ENCODE measurements at places on chromosomes 3 and 15.
A peak's percentile ranks its signal among the peaks of the same experiment; 100 is the strongest.

GRCh38 chr3:33681667-33682066 is 36.4 kb downstream of the CLASP2 start:
- DNase-seq = no peak

DNA sequence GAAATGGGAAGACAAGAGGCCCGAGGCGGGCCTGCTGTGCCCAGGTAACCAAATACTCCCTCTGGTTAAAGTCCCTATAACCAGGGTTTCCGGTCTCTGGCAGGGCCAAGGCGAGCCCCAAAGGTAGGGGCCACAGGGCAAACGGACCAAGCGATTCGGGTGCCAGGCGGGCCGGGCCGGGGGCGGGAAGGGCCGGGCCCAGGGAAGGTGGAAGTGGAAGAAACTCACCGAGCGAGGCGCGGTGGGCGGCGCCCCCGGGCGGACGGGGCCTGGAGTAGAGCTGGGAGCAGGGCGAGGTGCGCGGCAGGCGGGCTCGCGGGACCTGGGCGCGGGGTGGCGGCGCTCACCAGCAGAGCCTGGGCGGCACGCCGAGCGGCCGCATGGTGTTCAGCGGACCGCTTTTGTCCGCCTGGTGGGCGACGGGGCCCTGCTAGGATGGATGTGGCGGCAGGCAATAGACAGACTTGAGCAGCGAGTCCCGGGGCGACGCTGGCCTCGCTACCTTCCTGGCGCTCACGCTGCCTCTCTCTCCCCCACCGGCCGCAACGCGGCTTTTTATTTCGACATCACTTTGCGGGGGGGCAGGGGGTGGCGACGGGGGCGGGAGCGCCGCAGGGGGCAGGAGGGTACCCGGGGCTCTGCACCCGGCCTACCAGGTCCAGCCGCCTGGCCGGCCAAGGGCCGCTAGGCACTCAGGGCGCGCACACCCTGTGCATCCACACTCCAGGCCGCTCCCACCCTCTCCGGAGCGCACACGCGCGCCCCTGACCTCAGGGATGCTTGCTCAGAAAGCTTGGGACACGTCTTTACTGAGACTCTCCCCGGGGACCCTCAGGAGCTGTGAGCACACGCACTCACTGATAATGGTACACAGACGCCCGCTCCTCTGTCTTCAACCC is at the start of gene GATA2:
GATA2 (minus strand) TSS at position 531 of the 899 bp plus-strand sequence. CDS start 6,170 bp downstream, outside the sequence.
- DNase-seq = no peak

GRCh38 chr15:68781766-68782588 is 38.7 kb downstream of the ANP32A start:
- no peak for DNase-seq

GRCh38 chr3:128863560-128863959 is 15.9 kb upstream of the ACAD9 start:
- no peak for DNase-seq

GRCh38 chr15:76313731-76314130 is 2.5 kb upstream of the ETFA start:
- no peak for DNase-seq

DNA sequence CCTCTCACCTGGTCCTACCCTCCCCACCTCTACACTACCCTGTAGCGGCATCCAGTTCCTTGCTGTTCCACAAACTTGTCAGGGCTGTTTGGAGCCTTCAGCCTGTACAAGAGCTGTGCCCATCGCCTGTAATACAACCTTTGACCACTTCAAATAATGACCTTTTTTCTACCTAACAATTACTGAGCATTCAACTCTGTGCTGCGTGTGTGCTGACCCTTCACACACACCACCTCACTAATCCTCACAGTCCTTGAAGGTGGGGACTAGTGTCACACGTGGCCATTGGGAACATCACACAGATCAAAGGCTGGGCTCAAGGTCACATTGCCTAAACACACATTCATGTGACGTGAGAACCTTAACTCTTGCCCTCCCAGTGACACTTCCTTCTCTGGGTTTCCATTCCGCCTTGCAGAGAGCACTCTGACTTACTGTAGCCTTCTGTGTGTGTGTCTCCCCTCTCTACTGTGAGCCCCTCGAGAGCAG is 3.1 kb downstream of the C3orf20 start:
- no peak for DNase-seq

GRCh38 chr15:24944954-24945353 is 9.8 kb upstream of the SNRPN start:
- no peak for DNase-seq

GRCh38 chr15:48391950-48392349 is 60.7 kb downstream of the DUT start:
- no peak for DNase-seq

GRCh38 chr3:30664459-30664858 is 58.1 kb downstream of the TGFBR2 start:
- no peak for DNase-seq

- DNase-seq = no peak
Observed at GRCh38 chr3:79018265-79018664, 749.5 kb downstream of the ROBO1 start.

DNA sequence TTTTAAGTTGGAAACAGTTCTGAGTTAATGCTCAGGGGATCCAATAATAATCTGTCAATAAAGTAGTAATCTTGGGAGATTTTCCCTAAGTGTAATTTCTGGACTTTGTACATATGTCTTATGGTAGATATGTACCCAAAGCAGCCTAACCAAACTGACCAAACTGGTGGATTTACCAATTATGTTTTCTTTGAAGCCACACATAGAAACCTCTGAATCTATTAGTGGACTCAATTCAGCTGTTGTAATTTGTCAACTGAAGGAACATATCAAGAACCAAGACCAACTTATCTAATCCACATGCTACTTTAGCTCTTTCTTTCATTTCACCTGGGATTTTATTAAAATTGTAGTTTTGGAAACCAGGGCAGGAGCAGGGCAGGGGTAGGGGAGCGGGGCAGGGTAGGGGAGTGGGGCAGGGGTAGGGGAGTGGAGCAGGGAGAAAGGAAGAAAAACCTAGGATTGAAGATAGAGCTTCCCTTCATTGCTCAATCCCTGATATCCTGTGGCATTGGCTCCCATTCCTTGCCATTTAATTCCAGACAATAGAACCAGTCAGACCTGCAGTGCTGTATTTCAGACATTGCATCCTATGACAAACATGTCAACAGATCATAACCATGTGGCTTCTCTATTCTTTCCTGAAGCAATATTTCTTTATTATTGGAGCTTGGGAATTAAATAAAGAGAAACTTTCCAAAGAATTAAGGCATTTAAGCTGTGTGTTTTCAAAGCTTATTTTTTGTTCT is 101.8 kb downstream of the NFKBIZ start:
- DNase-seq = no peak

DNA sequence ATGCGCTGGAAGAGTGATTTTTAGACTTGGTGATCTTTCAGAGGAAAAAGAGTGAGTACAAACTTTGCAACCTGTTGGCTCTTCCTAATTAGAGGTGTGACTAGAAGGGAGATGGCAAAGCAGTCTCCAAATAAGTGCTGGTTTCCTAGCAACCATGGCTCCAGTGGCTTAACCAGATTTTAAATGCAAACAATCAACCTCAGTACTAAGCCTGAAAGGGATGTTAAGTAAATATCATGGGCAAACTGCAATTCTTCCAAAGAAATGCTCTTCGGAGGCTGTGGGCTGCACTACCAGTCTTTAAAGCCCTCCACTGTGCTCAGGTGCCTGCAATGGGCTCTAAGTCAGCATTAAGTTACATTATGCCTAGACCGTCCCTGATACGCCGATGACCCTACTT is 678.1 kb upstream of the CCDC54 start:
- no peak for DNase-seq

GRCh38 chr15:28914046-28914445 is 28.3 kb downstream of the APBA2 start:
- no peak for DNase-seq

DNA sequence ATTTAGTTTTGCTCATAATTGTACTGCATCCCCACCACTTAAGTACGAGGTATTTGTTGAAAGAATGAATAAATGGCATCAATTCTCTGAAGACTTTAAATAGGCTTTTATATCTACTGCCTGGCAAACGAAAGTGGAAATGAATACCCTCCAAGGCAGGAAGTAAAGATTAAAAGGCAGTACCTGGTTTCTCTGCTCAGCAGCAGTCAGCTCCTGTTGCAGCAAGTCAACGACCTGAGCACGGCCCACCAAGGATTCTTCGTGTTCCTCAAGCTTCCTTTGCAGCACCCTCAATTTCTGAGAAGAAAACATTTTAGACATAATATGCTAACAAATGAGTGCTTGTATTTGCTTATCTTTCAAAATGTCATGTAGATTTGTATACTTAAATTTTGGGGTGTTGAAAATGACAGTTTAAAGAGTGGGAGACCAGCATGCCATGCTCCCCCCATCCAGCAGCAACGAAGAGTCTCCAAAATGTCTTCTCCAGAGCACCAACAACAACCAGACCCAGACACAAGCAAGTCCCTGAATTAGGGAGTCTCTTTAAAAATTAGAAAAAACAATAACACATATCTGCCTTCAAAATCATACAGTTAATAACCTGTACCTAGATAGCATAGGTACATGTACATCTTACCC is 31.2 kb downstream of the GOLGB1 start:
- no peak for DNase-seq

DNA sequence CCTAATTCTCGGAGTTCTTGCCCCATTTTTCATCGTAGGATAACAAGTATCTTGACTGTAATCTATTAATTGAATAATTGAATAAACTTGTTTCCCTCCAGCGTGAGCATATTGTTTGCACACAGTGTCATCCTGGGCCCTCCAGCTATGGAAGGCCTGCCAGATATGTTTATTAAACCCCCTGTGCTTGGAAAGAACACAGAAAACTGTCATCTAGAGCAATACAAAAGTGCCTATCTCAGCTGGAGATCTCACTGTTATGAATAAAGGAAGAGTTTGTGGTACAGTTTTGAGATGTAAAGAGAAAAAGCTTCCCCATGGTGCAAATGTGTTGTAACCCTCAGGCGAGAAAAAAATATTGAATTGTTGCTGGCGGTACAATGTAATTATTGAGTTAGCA is 405.9 kb downstream of the SOX2 start:
- no peak for DNase-seq

GRCh38 chr15:85543741-85544155 is 163.3 kb downstream of the AKAP13 start:
- DNase-seq = peak; percentile 9

DNA sequence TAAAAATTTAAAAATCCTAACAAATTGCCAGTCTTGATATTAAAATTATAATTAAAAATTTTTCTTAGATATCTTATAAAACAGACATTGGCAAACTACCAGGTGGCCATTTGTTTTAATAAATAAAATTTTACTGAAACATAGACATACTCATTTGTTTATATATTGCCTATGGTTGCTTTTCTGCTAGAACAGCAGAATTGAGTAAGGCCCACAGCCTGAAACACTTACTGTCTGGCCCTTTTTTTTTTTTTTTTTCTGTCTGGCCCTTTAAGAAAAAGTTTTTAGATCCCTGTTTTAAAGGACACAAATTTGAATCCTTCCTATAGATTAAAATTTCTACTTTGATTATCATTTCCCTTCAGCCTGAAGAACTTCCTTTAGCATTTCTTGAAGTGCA is 60.5 kb upstream of the CTDSPL2 start:
- DNase-seq = no peak

GRCh38 chr3:23608650-23609049 is 197.1 kb upstream of the UBE2E1 start:
- no peak for DNase-seq

DNA sequence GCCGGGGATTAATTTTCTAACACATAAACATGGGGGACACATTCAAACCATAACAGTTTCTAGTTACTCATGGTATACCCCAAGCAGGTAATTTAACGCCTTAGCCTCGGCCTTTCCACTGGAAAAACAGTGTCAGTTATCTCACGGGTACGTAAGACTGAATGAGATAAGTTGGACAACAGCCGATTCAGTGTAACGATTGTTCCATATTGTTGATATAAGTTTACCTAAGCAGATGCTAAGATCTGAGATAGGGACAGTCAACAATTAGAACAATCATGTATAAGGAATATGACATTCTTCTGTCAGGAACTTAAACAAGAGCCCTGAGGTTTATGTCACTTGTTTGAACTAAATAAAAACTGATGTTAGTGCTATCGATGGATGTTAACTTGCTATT is 130.8 kb downstream of the GHSR start:
- DNase-seq = no peak

GRCh38 chr15:48408327-48408726 is 77.1 kb downstream of the DUT start:
- no peak for DNase-seq

DNA sequence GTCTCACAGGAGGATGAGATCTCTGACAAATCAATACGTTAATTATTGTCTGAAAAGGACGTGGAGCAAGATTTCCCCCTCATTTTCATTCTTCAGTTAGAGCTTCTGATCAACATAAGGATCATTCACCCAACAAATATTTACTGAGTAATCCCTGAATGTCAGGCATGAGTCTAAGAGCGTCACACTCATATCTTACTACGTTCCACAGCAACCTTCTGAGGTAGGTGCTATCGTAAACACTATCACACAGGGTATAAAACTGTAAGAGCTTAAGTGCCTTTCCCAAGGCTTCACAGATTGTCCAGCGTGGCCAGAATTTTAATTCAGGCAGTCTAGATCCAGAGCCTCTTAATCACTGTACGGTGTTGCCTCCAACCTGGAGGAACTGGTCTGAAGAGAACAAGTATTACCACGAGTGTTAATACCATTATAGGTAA is 10.6 kb upstream of the TM4SF1 start:
- no peak for DNase-seq

- no peak for DNase-seq
Observed at GRCh38 chr3:2156244-2156847, 57.7 kb downstream of the CNTN4 start.

GRCh38 chr3:52028572-52028971 is 27.8 kb downstream of the DUSP7 start:
- no peak for DNase-seq

- DNase-seq = no peak
Observed at GRCh38 chr3:119769394-119770149, 12.3 kb upstream of the NR1I2 start.

GRCh38 chr3:46276497-46277099 is 34.3 kb downstream of the CCR3 start:
- DNase-seq = no peak

- no peak for DNase-seq
Observed at GRCh38 chr15:68980786-68981185, 33.7 kb upstream of the NOX5 start.
